Activated CD8-positive, alpha-beta memory T cell treated with anti-CD3 and anti-CD28 coated beads for 36 hours (primary cell): ENCODE measurements at places on chromosomes 1 and 21. TPM values are rescaled to one million over a fixed set of nuclear protein-coding genes. Genes with fewer than 3 reads are reported as not detected.

Gene DMRTA2
- total RNA-seq: not detected

Gene KAZN
- total RNA-seq: 0.42 TPM

Gene FCER1A
- not detected for total RNA-seq

Gene TRAPPC3
- total RNA-seq: 60.6 TPM

Gene LCE2B
- total RNA-seq: not detected

Gene CRYAA
- total RNA-seq: not detected
